ENCODE measurements at places on chromosomes 1 and 21.

- DNase-seq = no peak
Observed at GRCh38 chr1:200887772-200888348, 6.8 kb upstream of the INAVA start.

DNA sequence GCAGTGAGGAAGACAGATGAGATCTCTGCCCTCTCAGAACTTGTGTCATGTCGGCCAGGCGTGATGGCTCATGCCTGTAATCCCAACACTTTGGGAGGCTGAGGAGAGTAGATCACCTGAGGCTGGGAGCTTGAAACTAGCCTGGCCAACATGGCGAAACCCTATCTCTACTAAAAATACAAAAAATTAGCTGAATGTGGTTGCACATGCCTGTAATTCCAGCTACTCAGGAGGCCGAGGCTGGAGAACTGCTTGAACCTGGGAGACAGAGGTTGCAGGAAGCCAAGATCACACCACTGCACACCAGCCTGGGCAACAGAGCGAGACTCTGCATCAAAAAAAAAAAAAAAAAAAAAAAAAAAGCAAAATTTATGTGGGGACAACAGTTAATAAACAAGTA, 40.9 kb upstream of the RALGPS2 start:
- no peak for DNase-seq

DNA sequence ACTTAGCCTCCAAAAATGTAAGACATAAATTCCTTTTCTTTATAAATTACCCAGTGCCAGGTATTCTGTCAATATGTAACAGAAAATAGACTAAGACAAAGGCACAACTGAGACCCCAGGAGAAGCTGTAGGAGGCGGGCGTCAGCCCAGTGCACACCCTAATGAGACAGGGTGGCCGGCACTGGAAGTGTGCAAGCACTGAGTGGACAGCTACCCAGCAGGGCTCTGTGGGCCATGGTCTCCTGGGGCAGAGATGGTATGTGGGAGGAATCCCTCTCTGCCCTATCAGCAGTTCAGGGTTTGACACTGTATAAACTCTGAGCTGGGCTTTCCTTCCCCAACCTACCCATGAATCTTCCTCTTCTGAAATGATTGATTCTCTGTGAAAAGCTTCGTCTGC, 139.5 kb downstream of the GLIS1 start:
- DNase-seq = no peak

- DNase-seq = no peak
Observed at GRCh38 chr1:214445199-214445598, 106.2 kb downstream of the PTPN14 start.

GRCh38 chr1:232457595-232457994, 172.3 kb downstream of the SIPA1L2 start:
- DNase-seq = no peak

- DNase-seq = no peak
Observed at GRCh38 chr21:16590186-16590585, 860.4 kb downstream of the USP25 start.

DNA sequence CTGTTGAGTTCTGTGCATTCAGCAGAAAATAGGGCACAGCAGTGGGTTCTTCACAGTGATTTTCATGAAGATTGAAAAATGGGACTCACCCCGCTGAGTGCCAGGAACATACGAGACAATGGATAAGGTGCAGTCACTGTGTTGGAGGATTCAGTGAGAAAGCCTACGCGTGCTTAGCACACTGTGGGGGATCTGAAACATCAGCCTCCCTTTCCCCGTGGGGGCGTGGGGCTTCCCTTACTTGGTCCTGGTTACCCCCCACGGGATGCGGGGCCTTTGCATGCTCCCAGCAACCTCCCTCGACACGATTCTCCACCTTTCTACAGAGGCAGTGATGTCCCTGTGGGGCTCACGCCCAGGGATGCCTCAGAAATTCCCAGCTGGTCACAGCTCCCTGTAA, 252.2 kb upstream of the C1orf174 start:
- no peak for DNase-seq
